ENCODE measurements at places on chromosomes 1 and 21.

- DNase-seq = no peak
These were observed 13.3 kb downstream of the FAM151A start for GRCh38 chr1:54610048-54610447.

GRCh38 chr21:41236352-41236973 is 68.5 kb downstream of the BACE2 start:
- DNase-seq = no peak

- DNase-seq = peak; percentile 77
These were observed 7.7 kb downstream of the PADI1 start for GRCh38 chr1:17212487-17213121.

DNA sequence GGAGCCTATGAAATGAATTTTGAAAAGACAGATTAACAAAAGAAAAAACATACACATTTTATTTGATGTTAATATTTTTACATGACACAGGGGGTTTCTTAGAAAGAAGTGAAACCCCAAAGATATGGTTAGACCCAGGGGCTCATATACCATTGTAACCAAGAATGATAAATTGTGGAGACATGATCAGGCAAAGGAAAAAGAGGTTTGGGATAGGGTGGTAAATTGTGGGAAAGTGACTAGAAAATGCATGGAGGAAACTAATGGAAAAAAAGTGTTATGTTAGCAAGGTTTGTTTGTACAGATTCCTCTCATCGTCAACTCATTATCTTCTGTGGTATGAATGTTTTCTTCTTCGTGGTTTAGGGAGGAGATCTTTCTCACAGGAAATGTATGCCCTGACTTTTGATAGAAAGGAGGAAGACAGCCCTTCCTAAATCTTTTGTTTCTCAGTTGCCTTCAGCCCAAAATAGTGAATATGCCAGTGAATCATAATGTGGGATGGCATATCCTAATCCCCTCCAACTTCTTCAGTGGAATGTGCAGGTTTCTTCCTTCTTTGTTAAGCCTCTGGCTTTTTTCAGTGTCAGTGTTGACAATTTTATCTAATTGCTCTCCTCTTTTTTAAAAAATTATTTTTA is 140.4 kb upstream of the UBE2U start:
- no peak for DNase-seq

GRCh38 chr1:206766251-206766856 is 4.2 kb upstream of the IL19 start:
- DNase-seq = peak; percentile 66

- DNase-seq = no peak
These were observed 51.3 kb downstream of the NFASC start for GRCh38 chr1:204921855-204922516.

DNA sequence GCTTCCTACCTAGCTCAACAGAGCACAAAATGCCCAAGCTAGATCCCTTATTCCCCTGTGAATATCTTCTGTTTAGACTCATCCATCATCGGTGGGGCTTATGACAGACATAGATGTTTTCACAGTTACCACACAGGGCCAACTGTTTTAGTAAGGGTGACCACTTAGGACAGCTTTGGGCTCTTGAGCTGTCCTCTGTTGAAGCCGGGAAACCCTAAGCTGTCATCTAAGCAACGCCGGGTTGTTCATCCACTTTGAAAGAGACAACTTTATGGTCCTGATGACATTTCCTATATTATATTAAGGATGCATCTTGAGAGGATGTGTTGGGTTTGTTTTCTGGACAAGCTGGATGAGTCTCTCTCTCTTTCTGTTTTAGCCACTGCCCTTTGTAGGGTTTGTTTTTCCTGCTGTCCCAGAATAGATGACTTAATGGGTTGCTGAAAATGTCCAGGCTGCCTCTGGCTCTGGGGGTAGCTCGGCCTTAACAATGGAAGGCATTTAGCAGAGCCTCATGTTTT is 110.5 kb upstream of the UBE2U start:
- no peak for DNase-seq

DNA sequence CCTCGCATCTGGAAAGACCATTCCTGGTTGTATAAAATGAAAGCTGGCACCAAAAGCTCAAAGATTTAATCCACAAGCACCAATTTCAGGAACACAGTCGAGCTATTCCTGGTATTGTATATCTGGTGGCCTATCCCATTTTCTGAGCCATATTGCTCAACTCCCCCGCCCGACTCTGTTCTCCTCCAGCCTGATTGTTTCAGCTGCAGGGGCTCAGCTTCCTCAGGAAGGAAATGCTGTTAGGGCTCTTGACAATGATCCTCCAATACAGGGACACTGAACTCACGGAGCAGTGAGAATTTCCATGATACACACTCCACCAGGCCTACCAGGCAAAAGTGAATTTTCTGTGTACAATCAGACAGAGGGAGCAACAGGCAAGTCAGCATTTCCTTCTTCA is 16.9 kb upstream of the TDRD10 start:
- no peak for DNase-seq

GRCh38 chr1:101108111-101108500 is 82.5 kb upstream of the DPH5 start:
- DNase-seq = no peak

Measured in activated gamma-delta T cell treated with Interleukin-2 at 50 U/mL for 16 hours (primary cell).